ENCODE measurements at places on chromosomes 5 and 9. TPM values are rescaled to one million over a fixed set of nuclear protein-coding genes. Genes with fewer than 3 reads are reported as not detected.

DNA sequence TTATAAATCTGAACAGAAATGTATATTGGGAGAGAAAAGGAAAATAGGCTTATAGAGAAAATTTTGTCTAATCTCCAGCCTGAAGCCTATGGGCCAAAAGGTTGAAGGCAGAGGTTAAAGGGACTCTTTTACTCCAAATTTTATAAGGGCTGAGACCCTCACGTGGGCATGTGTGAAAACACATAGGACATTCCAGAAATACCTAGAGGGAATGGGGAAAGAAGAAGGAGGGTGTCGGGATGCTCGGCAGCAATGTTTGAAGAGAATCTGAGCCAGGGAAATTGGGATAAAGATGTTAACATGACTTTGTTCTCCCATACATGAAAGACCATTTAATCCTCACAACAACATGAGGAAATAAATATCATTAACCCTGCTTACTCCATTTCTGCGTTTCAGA, 102.1 kb upstream of the SLC12A2 start:
- no peak for DNase-seq

- no peak for DNase-seq
These were observed 9.4 kb upstream of the PLCXD3 start for GRCh38 chr5:41519801-41520200.

OCLN gene
- total RNA-seq: 2.0 TPM

GRCh38 chr5:54883374-54884194, 101.8 kb downstream of the ESM1 start:
- DNase-seq: peak; percentile 42

DNA sequence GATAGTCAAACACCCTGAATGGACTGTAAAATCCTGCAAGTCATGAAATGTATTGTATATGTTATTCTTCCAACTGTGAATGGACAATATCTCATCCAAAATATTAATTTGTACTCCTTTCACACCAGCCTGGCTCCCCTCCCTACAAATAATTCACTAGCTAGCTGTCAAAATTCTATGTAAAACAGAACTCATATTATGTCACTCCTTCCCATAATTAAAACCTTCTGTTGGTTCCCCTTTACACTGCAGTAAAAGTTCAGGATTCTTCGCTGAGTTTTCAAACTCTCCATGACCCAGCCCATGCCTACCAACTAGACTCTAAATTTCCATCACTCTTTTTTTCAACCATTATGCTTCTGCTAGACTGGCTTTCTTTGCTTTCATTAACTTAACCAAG, 857.1 kb downstream of the TAF11L14 start:
- DNase-seq: no peak

NACC2 gene
- 47.4 TPM for total RNA-seq

DNA sequence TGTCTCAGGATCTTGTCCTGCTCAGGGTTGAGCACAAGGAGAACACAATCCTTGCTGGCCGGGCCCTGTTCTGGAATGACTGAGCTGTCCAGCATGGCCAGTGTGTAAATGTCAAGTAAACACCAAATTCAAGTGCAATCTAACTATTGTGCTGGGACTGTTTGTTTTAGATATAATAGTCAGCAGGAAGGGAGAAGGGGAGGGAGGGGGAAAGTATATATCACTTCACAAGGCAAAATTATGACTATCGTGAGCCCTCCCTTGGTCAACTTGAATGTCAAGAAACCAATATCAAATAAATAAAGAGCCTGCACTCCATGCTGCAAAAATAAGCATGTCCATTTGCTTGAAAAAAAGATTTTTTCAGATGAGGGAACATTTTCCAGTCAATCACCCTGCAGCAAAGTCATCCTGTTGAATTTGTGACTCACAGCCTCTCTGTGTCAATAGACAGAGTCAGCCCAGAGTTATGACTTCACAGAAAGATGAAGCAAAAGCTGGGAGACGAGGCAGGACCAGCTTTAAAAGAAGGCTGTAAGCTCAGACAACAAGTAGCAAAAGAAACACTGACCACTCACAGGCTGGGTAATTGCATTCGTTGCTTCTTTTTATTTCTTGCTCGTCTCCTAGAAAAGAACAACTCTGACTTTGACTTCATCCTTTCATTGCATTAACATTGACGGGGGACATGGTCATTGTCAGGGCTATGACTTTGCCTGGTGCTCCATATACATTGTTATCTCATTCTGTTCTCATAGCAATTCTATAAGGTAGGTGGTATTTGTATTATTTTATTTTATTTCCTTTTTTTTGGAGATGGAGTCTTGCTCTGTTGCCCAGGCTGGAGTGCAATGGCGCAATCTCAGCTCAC, 15.3 kb upstream of the KLF4 start:
- DNase-seq: no peak

GRCh38 chr9:25121811-25122210, 556.4 kb downstream of the TUSC1 start:
- DNase-seq: no peak

DNA sequence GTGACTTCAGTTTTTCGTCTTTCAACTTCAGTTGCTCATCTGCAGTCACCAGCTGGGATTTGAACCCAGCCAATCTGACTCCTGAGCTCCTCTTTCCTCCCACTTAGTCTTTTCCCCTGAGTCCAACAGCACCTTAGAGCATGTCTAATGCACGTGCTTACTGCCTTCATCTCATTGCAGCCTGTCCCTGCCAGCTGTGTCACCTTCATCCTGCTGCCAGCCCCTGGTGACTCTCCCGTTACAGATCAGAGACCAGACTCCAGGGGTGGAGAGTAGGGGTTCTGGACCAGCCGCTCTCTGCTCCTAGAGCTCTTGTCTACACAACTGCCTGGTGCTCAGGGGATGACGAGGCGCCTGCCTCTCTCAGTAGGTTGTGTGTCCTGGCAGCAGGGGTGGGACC, 132.9 kb upstream of the LMX1B start:
- no peak for DNase-seq

DNA sequence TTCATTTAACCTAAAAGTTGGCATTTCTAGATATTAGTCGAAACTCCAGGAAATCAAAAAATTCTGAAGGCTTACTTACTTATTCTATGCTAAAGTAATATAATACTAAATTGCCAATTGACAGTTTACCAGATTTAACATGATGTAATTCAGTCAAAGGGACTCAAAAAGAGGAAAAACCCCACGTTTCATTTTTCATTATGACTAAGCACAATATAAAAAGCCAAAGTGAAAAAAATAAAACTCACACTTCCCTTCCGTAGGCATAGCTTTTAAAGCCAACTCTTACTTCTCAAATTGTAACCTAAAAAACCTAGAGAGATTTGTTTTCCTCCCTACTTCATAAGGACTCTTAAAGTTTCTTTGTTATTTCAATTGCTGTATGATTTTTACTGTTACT, 146.6 kb downstream of the RAPGEF6 start:
- DNase-seq: no peak

DNA sequence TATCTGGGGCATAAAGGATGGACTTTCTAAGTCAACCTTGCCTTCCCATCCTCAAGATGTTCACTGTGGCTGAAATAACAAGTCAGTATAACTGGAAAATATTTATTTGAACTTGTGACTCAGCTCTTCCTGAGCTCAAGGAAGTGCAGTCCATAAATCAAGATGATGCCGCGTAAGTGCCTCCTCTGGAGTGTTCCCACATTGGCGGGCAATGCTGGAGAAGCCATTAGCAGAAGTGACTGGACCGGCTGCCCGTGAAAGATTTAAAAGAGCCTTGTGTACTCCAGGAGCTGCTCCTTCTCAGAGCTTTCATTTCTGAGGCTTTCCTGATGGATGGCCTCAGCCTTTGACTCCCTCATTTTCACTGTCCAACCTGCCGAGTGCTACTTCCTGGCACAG, 17.4 kb downstream of the TMOD1 start:
- no peak for DNase-seq

DNA sequence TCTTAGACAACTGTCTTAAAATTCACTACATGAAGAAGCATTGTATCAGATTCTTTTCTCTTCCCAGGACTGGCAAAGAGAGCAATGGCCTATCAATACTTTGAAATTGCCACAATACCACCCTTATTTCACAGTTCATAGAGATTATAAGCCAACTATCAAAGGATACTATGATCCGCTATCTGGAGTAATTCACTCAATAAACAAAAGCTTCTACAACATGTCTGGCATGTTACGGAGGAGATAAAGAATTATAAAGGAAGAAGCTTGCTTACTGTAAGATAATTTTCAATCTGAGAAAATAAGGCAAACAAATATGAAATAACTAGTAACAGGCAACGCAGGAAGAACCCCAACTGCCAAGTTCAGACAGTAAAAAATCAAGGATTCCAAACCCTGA, 114.8 kb downstream of the GNAQ start:
- DNase-seq: no peak
